ENCODE measurements at places on chromosomes 7 and 10. TPM values are rescaled to one million over a fixed set of nuclear protein-coding genes. Genes with fewer than 3 reads are reported as not detected.
A peak's percentile ranks its signal among the peaks of the same experiment; 100 is the strongest.

The SEC23IP gene
- 23.4 TPM for total RNA-seq

The BEND7 gene
- 9.1 TPM for total RNA-seq

The CDK13 gene
- 75.5 TPM for total RNA-seq

The MBL2 gene
- total RNA-seq, result not detected

GRCh38 chr10:97210543-97210960 lies 24.8 kb upstream of the SLIT1 start:
- peak; percentile 77 for DNase-seq

DNA sequence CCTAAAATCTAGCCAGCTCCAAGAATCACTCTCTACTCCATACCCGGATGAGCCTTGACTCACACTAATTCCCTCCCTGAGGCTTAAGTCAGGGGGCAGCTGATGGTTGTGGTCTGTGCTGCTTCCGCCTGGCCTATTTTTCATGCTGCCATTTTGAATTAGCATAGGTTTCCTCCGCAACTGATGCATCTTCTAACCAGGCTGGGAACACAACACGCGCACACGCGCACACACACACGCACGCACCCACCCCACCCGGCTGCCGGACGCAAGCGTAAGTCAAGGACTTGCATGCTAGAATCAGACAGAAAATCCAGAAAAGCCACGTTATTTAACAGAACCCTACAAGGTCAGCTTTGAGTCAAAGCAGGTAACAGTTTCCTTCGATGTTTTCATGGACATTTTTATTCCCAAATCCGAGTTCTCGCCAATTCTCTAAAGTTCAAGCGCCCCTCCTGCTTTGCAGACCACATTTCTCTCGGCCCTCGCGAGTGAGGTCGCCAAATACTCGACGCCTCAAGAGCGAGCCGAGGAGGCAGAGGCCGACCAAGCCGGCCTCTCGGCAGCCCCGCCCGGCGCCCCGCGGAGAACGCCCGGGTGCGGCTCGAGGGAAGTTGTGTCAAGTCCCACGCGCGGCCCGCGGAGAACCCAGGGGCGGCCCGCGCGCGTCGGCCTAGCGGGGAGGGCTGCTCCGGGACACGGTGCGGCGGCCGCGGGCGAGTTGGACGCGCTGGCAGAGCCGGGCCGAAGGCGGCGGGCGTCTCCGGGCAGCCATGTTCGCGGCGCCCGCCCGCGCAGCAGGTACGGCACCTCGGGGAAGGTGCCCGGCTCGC lies 961 bp downstream of the SCRN1 start:
- DNase-seq, result peak; percentile 60

GRCh38 chr7:37945336-37945735 lies 24.9 kb downstream of the EPDR1 start:
- no peak for DNase-seq

DNA sequence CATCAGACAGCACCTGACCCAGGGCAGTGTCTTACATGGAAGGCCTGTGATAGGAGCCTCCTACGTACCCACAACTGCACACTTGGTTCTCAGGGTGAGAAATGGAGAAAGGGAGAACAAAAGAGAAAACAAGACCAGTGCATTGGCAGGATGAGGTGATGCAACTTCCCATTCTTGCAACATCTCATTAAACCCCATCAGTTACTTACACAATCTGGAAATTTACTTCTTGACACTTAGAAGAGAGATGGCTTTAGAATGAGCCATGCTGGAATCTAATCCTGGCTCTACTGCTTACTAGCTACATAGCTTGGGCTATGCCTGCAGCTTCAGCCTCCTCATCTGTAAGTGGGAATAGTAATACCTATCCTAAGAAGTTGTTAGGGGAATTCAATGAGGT lies 391.7 kb downstream of the KCNMA1 start:
- DNase-seq, result no peak

DNA sequence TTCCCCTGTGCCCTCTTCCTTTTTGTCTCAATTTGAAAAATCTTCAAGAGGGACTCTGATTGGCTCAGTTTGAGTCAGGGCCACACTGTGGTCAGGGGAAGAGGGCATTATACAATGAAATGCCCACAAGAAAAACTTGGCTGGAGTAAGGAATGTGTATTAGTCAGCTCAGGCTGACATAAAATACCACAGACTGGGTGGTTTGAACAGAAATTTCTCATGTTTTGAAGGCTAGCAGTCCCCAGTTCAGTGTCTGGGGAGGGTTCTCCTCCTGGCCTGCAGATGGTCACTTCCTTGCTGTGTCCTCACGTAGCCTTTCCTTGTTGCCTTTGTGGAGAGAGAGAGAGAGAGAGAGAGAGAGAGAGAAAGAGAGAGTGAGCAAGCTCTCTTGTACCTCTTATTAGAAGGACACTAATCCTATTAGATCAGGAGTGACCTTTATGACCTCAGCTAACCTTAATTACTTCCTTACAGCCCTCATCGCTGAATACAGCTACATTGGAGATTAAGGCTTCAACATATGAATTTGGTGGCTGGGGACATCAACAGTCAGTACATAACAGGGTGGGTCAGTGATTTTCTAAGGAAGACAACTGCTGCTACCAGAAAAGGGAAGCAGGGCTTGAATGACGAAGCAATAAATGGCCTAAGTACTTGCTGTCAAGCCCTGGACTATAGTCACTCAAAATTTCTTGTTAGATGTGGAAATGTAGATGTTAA lies 25.8 kb upstream of the FAM13C start:
- peak; percentile 79 for DNase-seq

DNA sequence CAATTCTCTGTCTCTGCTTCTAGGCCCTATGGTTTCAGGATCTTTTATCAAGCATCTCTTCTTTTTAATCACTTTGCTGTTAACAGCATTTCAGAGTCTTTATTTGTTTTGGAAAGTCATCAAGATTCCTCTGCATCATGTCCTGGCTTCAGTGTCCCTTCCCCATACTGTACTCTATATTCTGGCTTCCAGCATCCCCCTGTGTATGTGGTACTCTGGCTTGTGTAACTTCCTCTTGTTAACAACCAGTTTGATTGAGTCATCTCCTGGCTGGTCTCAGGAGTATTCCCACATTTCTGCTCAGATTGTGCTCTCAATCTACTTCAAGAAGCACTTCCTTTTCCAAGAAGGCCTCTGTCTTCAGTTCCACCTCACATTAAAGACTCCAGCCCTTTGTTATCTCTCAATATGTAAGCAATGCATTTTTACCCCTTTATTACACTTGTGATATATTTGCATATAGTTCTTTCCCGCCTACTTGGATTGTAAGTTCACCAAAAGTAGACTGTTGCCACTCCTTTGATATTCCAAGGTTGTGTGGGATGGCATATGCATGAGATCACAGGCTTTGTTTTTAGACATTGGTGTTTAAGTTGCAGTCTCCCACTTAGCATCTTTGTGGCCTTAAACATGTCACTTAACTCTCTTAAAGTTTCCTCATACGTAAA lies 15.1 kb upstream of the ATE1 start:
- no peak for DNase-seq

DNA sequence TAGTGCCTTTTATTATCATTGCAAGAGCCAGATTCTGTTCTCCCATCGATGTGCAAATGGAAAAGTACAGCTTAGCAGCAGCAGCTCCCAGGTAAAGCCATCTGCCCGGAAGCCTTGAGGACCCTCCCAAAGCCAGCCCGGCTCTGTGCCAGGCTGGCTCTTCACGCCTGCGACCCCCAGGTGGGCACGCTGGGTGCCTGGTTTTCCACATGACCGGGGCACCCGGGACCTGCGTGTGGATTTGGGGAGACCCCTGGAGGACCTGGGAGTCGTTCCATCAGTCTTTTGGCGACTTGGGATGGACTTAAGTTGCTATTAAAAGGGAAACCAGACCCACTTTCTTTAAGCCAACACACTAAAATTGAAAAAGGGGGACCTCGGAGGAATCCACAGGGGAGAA lies 196.5 kb downstream of the ZNF438 start:
- DNase-seq, result no peak

DNA sequence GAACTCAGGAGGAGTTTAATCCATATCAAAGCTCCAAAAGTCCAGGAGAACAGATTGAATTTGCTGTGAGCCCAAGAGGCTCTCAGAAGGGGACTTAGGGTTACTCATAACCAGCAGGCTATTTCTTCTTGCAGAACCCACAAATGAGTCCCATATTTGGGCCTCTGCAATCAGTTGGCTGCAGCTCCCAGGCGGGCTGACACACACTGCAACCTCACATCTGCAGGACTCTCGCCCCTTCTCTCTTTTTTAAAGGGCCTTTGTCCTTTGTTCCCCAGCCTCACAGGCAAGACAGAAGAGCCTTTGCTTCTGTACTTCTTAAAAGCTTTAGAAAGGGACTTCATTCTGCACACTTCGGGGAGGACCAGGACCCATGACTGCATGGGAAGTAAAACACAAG lies 26.7 kb downstream of the CREB3L2 start:
- DNase-seq, result peak; percentile 62

GRCh38 chr10:44396671-44397191 lies 11.8 kb upstream of the CXCL12 start:
- DNase-seq, result no peak

DNA sequence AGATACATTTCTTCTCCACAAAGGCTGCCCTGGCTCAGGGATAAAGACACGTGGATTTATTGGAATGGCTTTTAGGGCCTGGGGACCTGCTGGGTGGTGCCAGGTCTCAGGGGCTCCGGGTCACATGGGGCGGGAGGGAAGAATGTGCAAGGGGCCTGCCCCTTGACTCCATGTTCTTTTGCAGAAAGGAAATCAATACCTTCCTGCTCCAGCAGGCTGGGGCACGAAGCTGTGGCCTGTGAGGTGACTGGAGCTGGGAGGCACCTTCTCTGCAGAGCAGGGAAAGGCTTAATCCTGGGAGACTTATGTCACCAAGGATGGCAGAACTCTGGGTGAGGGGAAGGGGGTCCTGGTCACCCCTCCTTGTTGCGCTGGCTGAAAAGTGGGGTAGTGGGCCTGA lies 42.3 kb upstream of the GNA12 start:
- no peak for DNase-seq

DNA sequence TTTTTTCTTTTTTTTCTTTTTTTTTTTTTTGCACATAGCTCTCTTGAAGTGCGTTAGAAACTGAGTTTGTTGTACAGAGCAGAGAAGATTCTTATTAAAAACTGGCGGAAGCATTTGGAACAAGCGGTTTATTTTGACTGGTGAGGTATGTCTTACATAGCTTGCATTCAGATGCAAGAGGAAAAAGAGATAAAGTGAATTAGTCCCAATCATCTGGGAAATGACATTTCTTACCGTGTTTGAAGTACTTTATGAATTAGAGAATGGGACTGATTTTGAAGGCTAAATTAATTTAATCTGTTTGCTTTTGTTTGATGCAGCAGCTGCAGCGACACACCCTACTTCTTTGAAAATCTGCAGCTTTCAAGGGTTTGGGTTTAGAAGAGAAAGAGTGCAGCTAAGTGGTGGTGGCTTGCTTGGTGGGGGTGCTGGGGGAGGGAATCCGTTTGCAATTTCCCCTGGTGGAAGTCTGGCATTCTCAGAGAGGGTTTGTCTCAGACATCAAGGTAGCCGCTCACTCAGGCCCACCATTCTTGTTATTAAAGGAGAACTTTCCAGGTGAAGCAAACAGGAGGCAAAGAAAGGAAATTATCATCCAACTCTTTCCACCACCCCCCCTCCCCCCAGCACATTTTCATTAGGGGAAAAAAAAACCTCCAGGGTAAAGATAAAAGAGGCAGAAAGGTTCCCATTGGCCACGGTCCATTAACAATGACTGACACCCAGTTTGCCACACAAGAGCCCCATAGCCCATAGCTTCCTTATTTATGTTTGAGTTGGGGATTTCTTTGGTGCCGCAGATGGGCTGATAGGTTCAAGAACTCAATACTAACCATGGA lies 231.7 kb downstream of the SKIDA1 start:
- peak; percentile 64 for DNase-seq
